ENCODE measurements at places on chromosomes 3 and 15.

GRCh38 chr15:62287066-62287857 is 122.2 kb upstream of the C2CD4B start:
- DNase-seq, result no peak

DNA sequence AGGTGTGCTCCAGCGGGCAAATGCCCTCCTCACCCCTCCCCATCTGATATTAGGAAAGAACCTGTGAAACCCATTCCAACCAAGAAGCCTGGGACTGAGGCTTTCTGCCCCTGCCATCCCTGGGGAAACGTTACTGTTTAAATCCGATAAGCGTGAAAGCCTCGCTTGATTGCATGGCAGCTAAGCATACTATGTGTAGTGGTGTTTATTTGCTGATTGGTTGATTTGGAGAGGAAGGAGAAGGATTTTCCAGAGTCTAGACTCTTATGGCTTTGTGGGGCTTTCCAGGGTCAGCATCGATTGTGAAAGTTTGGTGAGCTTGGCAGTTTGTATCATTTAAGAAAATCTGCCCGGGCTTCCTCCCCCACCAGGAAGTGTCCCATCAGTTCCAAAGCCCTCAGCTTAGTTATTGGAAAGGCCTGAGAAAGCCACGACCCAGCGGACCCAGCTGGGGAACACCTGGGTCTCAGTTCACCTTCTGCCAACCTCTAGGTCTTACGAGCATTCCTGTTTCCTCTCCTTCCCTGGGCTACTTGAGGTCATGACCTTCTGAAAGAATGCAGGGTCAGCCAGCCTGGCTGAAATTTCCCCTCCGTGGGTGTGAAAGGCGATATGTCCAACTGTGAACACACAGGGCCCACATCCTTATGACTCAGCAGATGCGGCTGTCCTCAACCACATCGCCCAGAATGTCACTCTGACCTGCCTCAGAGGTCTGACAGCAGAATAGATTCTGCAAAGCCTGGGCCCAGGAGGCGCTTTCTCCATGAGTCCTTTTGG is 62.8 kb upstream of the HERC1 start:
- no peak for DNase-seq

DNA sequence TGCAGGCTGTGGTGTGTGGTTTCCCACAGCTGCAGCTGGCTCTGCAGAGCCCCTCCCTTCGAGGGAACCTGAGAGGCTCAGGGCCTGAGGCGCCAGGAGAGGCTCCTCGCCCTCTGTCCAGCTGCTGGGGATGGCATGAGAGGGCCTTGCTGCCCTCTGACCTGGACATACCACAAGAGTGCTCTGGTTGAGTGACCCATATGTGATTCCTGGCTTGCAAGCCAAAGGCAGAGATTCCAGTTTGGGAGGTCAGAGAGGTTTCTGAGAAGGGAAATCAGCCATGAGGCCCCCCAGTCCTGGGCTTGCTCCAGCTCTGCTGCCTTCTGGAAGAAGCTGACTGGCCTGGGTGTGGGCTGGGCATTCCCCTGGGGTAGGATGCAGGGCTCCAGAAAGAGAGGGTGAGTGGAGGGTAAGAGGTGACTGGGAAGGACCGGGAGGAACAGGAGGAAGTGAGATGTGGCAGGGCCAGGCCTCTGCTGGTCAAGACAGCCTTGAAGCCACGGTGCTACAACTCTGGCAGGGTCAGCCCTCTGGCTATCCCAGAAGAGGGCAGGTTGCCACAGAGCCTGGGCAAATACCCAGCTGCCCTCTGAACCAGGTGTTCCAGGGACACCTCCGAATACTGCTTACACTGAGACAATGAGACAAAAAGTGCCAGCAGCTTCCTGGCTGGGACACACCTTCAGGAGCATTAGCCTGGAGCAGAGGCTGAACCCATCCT is 16.0 kb upstream of the SRP14 start:
- DNase-seq, result no peak

DNA sequence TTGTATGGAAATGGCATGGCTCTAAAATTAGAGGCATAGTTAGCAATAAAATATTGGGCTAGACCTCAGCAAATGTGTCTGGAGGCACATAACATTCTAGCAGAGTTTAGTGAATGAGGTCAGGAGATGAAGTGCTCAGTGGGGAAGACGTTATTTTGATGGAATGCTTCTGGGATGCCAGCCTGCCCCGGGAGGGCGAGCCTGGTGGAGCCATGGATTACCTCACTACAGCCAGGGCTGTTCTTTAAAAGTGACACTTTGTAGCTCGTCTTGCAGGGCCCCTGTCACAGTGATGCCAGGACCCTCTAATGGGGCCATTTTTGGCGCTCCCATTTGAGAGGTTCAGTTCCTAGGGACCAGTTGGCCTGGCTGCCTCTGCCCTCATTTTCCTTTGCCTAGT is 48.5 kb downstream of the PXYLP1 start:
- DNase-seq, result no peak

- no peak for DNase-seq
Observed at GRCh38 chr3:184937611-184938010, 125.6 kb downstream of the VPS8 start.

DNA sequence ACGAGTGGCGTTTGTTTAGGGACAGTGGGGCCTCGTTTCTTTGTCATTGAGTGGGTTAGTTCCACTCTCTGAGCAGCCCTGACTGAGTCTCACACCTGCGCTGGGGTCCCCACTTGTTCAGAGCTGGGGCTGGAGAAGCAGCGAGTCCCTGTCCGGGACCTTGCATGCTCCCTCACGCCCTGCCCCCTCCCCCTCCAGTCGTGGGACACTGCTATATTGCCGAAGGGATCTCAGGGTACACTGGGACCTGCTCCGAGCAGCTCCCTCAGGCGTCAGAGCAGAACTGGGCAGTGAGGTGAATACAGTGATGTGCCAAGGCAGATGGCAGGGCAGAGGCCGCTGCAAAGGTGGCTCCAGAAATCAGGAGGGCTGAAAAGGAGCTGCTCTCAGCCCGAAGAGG is 59.9 kb upstream of the KLF13 start:
- DNase-seq, result no peak

DNA sequence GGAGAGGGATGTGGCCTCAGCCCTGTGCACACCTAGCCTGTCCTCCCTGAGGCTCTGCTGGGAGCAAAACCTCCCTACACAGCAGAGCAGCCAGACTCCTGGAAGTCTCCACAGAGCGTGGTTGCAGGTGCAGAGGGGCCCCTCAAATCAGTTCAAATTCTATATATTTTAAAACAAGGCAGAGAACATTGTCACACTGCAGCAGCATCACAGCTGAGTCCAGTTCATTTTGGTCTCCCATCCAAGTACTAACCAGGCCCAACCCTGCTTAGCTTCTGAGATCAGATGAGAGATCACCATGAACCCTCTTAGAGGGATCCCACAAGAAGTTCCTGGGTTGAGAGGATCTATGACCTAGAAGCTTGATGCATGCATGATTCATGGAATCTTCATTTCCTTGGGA is 331.0 kb upstream of the RGMA start:
- DNase-seq, result no peak

DNA sequence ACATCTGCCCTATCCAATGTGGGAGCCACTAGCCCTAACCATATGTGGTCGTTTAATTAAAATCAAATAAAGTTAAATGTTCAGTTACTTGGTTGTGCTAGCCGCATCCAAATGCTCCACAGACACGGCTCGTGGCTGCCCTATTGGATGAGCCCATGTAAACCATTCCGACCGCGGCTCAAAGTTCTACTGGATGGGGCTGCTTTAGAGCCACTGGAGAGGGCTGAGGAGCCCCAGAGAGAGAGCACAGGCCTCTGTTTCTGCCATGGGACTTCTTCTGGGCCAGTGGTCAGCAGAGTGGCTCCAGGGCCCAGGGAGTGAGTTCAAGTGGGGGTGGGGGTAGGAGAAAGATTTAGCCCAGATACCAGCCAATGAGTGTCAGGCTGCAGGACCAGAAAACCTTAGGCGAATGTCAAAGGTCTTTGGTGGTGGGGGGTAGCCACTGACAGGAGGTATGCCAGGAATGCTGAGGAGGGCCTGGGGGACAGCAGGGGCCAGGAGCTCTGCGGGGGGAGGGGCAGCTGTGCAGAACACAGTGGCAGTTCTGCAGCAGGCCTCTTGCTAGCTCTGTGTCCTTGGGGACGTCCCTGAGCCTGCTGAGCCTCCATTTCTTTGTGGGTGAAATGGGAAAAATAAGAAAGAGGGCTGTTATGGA is 30.1 kb downstream of the SPSB4 start:
- DNase-seq, result no peak

DNA sequence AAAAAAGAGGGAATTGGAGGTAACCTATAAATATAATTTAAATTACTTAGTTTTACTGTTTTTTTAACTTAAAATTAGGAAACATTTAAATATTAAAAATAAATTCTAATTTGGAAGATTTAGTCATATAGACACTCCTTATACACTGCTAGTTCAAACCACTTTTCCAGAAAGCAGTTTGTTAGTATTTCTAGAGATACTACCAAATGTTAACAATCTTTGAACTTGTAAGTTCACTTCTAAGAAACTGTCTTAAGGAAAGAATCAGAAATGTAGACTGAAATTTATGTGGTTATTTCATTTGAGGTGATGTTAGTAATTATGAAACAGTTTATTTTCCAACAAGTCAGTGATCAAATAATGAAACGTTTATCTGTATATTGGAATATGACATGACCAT is 22.7 kb downstream of the CTDSPL2 start:
- no peak for DNase-seq

GRCh38 chr3:138348754-138349739 is 668 bp downstream of the MRAS start:
- no peak for DNase-seq

GRCh38 chr3:87246662-87247429 is 19.7 kb downstream of the CHMP2B start:
- DNase-seq, result no peak

- no peak for DNase-seq
Observed at GRCh38 chr3:40763807-40764206, 239.0 kb downstream of the ZNF621 start.

GRCh38 chr3:126922466-126922865 is 60.4 kb upstream of the PLXNA1 start:
- no peak for DNase-seq

- DNase-seq, result no peak
Observed at GRCh38 chr3:108437439-108437838, 73.0 kb downstream of the MYH15 start.

- DNase-seq, result no peak
Observed at GRCh38 chr3:50415061-50415460, 55.7 kb upstream of the TMEM115 start.

- no peak for DNase-seq
Observed at GRCh38 chr15:69848551-69849231, 249.0 kb downstream of the TLE3 start.

DNA sequence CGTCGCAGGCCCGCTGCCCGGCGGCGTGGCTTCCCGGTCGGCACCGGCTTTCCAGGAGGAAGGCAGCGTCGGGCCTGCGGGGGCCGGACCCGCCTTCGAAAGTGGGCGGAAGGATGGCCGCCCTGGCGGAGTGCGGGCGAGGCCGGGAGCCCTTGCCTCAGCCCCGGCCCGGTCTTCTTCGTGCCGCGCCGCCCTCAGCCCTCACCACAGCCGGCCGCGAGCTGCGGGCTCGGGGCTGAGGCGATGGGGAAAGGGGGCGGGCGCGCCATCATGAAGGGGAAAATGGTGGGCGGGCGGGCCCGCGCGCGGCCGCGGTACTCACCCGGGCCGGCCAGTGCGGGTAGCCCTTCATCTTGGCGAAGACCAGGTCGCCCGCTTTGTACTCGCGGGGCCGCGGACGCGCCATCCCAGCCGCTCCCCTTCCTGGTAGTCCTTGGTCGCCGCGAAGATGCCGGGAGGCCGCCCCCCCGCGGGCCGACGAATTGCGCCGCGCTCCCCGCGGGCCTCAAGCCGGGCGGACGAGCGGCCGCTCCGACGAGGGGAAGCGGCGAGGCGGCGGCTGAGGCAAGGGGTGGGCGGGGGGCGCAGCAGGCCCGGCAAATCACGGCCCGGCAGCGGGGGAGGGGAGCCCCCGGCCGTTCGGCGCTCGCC is 489 bp downstream of the HDGFL3 start:
- DNase-seq, result peak; percentile 10

- no peak for DNase-seq
Observed at GRCh38 chr3:192947421-192947820, 29.8 kb upstream of the MB21D2 start.

DNA sequence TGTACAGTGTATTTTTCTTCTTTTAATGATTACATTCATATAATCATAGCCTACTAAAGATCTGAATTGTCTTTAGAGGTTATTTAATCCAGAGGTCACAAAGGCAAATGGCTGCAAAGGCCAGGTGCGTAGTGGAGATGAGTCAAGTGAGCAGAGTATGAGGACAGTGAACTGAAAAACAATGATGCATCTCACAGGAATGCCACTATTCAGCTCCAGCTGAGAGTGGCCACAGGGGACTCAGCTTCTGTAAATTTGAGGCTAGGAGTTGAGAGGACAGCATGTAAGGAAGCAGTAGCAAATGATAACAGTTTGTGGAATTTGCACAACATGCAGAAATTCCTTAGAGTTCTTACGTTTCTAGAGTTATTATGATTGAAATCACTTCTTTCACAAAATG is 50.4 kb downstream of the COL6A5 start:
- no peak for DNase-seq

- DNase-seq, result no peak
Observed at GRCh38 chr15:92714077-92714476, 58.5 kb upstream of the FAM174B start.

DNA sequence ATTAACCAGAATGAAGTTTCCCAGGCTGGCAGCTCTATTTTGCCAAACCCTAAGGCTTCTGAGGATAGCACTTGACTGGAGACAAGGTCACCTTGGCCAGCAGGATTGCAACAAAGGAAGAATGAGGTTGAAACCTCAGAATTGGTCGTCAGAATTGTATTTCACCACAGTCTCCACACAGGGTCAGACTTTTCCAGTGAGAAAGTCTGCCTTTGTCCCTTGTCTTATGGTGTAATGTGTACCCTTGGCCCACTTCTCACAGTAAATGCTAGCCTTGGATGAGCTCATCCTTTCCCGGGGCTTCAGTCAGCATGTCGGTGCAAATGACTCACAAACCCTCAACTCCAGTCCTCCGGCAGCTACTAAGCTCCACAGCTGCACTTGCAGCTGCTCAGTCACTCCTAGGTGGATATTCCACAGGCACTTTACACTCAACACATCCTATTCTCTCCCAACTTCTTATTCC is 19.7 kb downstream of the SSR3 start:
- DNase-seq, result no peak

DNA sequence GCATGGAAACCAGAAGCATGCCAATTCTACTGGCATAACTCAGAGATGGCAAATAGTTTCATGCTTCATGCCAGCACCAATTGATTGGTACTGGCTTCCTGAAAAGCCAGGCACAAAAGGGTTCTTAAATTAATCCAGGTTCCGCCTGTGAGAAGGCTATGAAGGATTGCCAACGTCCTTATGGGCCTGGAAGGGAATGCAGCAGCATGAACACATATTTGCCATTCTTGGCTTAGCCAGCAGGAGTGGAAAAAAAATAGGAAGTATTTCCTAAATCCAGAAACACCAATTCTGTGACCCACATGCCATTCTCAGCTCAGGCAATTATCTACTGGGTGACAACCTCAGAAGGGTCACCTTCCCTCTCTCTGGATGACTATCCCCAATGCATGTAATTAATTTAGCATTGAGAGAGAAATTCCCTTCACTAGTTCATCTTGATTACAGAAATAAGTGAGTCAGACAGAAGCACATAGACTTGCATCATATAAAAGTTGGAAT is 36.0 kb downstream of the ADAMTS9 start:
- no peak for DNase-seq

Measured in activated CD4-positive, alpha-beta T cell treated with anti-CD3 and anti-CD28 coated beads, Interleukin-2, amount 50 U/mL, for 4 hours (primary cell).